LoVo (cell line): ENCODE measurements at places on chromosomes 16 and 17.

DNA sequence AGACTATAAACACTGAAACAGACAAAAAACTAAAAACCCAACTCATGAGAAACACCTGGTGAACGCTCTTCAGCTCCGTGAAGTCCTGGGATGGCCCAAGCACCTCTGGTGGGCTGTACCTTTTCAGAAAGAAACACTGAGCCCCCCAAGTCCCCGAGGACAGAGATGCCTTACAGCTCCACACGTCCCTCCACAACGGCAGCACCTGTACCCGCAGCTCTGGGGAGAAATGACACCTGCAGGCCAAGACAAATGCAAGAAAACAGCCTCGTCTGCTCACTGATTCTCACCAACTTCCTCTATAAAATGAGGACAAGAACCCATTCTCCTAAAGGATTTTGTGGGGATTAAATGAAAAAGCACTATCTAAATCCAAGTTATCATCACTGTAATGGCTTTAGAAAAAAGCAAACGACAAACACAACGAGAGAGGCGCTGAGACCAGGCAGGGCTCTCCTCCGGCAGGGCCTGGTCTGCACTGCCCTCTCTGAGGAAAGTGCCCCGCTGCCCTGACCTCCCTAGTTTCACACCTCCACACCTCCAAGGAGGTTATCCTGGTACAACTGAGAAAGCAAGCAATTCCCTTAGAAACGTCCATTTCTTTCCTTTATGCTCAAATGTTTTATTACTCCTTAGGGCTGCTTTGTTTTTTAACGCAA is 114.9 kb downstream of the ZNF778 start:
- DNase-seq: no peak

GRCh38 chr17:79897243-79898063 is 58.2 kb upstream of the CBX4 start:
- DNase-seq: no peak

- no peak for DNase-seq
These were observed 8.5 kb downstream of the KRTAP9-7 start for GRCh38 chr17:41284043-41284442.

DNA sequence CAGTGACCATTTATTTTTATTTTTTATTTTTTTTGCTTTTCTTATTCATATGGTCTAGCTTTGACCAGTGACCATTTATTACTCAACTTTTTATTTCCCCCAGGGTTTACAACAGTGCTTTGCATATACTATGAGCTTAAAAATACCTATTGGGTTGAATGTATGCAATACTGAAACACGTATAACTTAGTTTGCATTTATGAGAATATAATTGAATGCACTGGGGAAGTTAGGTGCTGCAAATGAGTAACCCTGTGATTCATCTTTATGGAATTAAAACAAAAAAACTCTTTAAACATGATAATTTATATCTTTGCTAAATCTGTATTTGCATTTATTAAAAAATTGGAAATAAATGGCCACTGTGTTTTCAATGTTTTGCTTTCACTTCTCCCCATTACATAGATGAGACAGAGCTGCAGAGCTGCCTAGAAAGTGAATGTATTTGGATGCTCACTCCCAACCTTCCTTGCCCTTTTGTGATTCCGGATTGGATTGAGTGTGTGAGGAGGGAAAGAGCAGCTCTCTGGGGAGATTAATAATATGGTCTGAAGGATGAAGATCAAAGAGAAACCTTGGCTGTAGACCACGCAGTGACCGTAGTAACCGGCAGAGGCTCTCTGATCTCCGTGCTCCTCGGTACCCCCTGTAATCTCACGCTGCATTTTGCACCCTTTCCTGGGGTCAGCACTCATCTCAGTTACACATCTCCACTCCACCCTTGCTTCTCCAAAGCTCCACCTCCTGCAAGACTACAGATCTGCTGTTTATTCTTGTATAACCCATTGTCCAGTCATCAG is 14.3 kb downstream of the TMEM100 start:
- no peak for DNase-seq

GRCh38 chr17:37609170-37610040 is at the start of gene SYNRG:
SYNRG (minus strand) TSS chr17:37609418; CDS start chr17:37609355, 63 bp downstream.
- DNase-seq: peak; percentile 97

- no peak for DNase-seq
These were observed 6.2 kb downstream of the JMJD6 start for GRCh38 chr17:76720211-76720610.

- no peak for DNase-seq
These were observed 190.9 kb upstream of the CDH5 start for GRCh38 chr16:66175636-66176035.

- DNase-seq: no peak
These were observed 6.0 kb downstream of the ADAT1 start for GRCh38 chr16:75617121-75617520.

GRCh38 chr17:52524096-52524637 is 365.7 kb upstream of the CA10 start:
- DNase-seq: no peak

- DNase-seq: no peak
These were observed at the start of gene GAS7 for GRCh38 chr17:10198509-10199249. GAS7 (minus strand) TSS chr17:10198606.

GRCh38 chr16:29971304-29971703 is 2.4 kb upstream of the TAOK2 start:
- no peak for DNase-seq

- no peak for DNase-seq
These were observed 9.5 kb upstream of the UNK start for GRCh38 chr17:75774991-75775668.

DNA sequence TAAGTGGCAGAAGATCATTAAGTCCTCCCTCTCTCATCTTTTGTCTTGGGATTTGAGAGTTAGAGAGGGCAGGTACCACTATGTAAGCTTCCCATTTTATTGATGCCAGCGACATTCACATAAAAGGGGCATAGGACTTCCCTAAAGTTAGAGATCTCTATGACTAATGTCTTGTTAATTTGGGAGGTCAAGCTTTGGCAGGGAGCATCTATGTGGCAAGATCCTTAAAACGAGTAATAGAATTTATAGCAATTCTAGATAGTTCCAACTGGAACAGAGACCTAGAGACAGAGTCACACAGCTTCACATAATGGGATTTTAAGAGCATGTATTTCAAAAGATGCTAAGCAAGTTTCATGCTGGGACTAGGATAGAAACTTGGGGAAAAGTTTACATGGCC is 308.0 kb downstream of the MAP2K6 start:
- no peak for DNase-seq

DNA sequence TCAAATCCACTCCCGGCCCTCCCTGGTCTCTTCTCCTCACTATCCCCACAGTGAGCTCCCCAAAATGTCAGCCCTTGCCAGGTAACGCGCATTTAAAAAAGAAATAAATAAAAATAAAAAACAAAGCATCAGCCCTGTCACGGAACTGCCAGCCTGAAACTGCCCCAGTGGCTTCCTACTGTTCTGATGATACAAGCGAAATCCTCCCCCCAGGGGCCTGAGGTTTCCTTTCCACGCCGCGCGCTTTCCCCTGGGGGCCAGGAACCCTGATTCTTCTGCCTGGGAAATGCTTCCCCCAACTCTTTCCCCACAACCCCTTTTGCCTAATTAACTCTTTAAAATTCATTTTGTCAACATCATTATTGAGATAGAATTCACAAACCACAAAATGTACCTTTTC is 12.2 kb upstream of the RPH3AL start:
- no peak for DNase-seq

- no peak for DNase-seq
These were observed 14.2 kb downstream of the CTRB2 start for GRCh38 chr16:75192606-75193264.

DNA sequence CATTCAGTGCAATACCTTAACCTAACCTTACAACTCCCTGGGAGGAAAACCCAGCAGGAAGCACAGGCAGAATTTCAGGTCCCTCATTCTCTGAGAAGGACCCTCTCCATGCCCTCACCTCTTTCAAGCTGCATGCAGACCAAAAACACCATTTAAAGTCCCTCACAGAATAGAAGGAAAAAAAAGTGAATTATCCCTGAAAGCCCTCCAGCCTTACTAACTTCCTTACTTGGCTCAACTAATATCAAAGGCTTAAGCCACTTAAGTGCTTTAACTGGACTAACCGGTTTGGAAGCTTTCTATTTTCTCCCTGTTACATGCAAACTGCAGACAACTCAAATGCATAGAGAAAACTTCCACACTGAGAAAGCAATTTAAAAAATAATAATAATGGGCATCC is 60.5 kb downstream of the ADAMTS18 start:
- DNase-seq: peak; percentile 7
